ENCODE measurements at places on chromosomes 5 and 9. TPM values are rescaled to one million over a fixed set of nuclear protein-coding genes. Genes with fewer than 3 reads are reported as not detected.

- no peak for DNase-seq
- no peak overlapping the region for H3K4me3 ChIP-seq
- no peaks in the 10 kb centered on the region for H3K4me1 ChIP-seq
Measured at GRCh38 chr5:166324372-166324771, 1967.1 kb upstream of the WWC1 start.

DNA sequence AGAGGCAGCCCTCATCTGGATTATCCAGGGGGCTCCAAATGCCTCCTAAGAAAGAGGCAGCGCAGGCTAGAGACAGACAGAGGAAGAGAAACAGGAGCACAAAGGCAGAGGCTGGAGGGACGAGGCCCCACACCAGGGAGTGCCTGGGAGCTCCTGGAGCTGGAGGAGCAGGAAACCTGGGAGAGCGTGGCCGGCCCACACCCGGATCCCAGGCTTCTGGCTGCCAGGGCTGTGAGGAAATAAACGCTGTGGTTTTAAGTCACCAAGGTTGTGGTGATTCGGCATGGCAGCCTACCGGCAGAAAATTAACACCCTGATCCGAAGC is 165.5 kb downstream of the OLFM1 start:
- no peaks in the 10 kb centered on the region for H3K27me3 ChIP-seq
- no peak overlapping the region for H3K27ac ChIP-seq
- no peaks in the 10 kb centered on the region for H3K4me1 ChIP-seq
- no peak overlapping the region for H3K4me3 ChIP-seq
- DNase-seq: no peak

DNA sequence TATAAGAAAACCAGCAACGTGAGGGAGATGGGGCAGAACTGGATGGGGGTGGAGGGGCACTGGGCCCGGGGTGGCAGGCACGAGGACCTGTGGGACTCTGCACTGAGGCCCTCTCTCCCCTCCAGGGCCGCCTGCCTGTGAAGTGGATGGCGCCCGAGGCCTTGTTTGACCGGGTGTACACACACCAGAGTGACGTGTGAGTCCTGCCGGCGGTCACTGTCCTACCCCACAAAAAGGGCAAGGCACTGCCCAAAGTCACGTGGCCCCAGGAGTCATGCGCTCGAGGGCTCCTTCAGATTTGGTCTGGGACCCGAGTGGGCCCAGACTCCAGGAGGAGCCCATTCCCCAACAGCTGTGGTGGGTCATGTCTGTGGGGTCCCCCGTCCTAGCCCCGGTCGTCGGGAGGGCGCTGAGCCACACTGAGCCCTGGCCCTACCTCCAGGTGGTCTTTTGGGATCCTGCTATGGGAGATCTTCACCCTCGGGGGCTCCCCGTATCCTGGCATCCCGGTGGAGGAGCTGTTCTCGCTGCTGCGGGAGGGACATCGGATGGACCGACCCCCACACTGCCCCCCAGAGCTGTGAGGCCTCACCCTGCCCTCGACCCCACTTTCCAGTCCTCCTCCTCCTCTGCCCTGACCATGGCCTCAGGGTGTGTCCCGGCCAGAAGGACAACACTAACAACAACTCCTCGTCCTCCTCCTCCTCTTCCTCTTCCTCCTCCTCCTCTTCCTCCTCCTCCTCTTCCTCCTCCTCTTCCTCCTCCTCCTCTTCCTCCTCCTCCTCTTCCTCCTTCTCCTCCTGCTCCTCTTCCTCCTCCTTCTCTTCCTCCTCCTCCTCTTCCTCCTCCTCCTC is 9.7 kb downstream of the FGFR4 start:
- no peaks in the 10 kb centered on the region for H3K27me3 ChIP-seq
- H3K27ac ChIP-seq: no peak overlapping the region
- no peaks in the 10 kb centered on the region for H3K36me3 ChIP-seq
- H3K4me1 ChIP-seq: no peaks in the 10 kb centered on the region
- DNase-seq: no peak

GRCh38 chr9:87662808-87663528 is 63.0 kb upstream of the CTSL start:
- no peak overlapping the region for H3K4me3 ChIP-seq
- DNase-seq: peak; percentile 46
- no peak overlapping the region for H3K27ac ChIP-seq
- H3K36me3 ChIP-seq: no peaks in the 10 kb centered on the region
- no peaks in the 10 kb centered on the region for H3K27me3 ChIP-seq

The NIM1K gene
- total RNA-seq: 0.28 TPM

GRCh38 chr5:59842999-59843398 is 50.5 kb downstream of the PDE4D start:
- H3K27me3 ChIP-seq: no peaks in the 10 kb centered on the region
- no peak for DNase-seq
- no peak overlapping the region for H3K4me3 ChIP-seq
- no peak overlapping the region for H3K27ac ChIP-seq
- no peaks in the 10 kb centered on the region for H3K36me3 ChIP-seq

Data from natural killer cell (primary cell).